Activated CD4-positive, alpha-beta T cell treated with anti-CD3 and anti-CD28 coated beads, Interleukin-2, amount 50 U/mL, for 16 hours (primary cell): ENCODE measurements at places on chromosomes 6 and 20.

GRCh38 chr20:33351696-33352095 lies 49.6 kb downstream of the CDK5RAP1 start:
- no peak for DNase-seq

GRCh38 chr6:149929422-149929821 lies 6.5 kb upstream of the RAET1G start:
- DNase-seq = no peak

DNA sequence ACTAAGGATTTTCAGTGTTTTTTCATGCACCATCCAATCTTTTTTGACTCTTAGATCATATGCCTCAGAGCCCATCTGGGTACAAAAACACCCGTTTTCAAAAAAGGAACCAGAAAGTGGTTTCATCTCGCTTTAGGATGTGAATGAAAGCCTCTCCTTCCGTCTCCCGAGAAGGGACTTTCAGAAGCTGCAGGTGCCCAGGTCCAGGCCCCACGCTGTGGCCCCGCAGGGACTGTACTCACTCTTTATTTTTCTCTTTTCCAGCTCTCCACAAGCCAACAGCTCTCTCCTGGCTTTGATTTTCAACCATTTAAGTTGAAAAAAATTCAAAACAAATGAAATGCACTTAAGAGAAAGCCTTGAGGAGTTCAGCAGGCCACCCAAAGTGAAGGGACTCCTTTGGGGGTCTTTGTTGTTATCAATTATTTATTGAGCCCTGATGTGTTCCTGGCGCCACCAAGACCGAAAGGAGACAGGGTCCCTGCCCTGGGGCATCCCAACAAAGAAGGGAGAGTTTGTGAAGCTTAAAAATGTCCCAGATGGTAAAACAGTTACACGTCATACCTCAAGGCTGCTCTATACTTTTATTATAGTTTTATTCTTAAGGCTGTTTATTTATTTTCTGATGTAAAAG lies 467.3 kb downstream of the PREX1 start:
- DNase-seq = no peak

GRCh38 chr6:17485181-17485580 lies 91.8 kb downstream of the CAP2 start:
- DNase-seq = no peak

DNA sequence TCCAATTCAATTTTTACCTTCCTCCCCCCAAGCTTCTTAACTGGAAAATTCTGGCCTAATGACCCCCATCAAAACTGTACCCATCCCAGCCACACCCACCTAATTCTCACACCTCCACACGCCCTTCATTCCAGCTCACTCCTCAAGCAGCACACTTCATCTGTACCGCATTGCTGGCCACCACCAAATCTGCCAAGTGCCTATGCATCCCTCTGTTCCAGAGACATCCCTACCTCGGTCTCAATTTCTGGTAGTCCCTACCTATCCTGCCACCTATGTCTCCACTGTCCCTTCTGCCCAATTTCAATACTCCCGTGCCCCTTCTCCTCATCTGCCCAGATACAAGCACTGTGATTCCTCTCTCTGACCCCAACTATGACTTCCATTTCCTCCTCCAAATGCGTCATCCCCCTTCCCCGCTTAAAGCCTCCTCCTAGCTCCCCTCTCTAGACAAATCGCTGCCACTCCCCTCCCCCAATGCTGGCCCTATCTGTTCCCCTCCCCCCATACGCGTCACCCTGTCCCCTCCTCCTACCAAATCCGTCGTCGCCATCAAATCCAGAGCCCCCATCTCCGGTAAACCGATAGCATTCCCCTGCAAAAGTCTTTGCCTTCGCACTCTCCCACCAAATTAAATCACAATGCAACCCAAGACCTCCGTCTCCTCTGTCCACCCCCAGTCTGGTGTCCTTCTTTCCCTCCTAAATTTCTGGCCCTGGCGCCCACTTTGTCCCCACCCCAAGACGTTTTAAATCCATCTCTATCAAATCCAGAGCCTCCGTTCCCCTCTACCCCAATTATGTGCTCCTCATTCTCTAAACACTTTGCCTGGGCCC lies 1.2 kb downstream of the MTCH1 start:
- peak; percentile 70 for DNase-seq

GRCh38 chr20:24871480-24872213 lies 77.4 kb upstream of the CST7 start:
- DNase-seq = no peak

DNA sequence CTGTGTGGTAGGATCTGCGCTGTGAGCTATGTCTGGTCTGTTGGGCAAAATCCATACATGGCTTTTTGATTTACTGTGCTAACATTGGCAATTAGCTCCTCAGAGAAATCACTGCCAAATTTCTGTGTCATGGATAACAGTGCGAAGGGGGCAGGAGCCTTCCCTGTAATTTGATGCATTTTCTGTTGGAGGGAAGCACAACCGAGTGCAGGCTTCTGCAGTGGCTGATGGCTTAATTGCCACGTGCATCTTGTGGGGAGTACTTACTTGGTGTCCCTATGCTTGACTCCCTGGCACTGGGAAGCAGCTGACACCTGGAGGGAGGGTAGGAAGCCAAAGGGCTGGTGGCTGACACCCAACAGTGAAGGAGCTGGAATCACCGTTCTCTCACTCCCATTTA lies 99.3 kb upstream of the PROKR2 start:
- no peak for DNase-seq

- DNase-seq = no peak
Measured at GRCh38 chr6:109672175-109672574, 18.8 kb downstream of the AK9 start.

DNA sequence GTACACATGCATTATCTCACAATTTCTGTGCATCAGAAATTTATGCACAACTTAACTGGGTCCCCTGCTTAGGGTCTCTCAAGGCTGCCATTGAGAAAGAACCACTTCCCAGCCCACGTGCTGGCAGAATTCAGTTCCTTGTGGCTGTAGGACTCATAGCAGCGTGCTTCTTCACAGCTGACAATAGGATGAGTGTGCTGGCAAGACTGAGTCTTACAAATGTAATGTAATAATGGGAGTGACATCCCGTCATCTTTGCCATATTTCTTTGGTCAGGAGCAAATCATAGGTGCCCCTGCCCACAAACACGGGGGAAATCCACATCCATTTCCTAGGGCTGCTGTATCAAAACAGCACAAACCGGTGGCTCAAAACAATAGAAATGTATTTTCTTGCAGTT lies 77.4 kb downstream of the FIG4 start:
- DNase-seq = no peak

DNA sequence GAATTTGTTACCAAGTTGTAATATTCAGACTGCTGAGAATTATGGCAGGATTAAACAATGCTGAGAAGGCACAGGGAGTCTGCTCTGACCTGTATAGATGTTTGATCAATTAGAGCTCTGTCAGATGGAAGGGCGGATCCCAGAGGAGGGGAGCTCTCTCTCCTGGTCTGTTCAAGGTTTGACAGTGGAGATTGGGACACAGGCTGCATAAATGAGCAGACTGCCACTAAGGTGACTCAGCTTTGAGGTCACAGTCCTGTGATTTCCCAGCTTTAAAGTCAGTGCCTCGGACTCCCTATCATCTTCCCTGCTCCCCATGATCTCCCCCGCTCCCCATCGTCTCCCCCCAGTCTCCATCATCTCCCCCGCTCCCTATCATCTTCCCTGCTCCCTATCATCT lies 59.2 kb upstream of the SLC22A23 start:
- DNase-seq = no peak

- peak; percentile 88 for DNase-seq
Measured at GRCh38 chr6:36028877-36029324, 1.3 kb downstream of the MAPK14 start.

- DNase-seq = no peak
Measured at GRCh38 chr20:59678288-59678687, 73.9 kb downstream of the PHACTR3 start.

GRCh38 chr6:2116496-2116895 lies 128.9 kb downstream of the GMDS start:
- no peak for DNase-seq

DNA sequence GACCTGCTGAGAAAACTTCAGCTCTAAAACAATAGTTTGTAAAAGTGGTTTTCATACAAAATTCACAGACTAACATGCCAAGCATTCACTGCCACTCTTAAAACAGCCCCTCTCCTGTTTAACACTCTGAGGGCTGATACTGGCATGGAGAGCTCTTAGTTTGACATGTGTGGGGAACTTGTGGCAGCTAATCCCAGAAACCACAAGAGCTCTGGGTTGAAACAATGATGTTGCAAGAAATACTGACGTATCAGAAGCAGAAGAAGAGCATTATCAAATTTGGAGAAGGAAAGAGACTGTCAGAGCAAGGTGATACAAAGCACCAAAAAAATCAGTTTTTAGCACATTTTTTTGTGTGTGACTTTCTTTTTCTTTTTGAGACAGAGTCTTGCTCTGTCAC lies 5.1 kb downstream of the BEND3 start:
- DNase-seq = no peak

DNA sequence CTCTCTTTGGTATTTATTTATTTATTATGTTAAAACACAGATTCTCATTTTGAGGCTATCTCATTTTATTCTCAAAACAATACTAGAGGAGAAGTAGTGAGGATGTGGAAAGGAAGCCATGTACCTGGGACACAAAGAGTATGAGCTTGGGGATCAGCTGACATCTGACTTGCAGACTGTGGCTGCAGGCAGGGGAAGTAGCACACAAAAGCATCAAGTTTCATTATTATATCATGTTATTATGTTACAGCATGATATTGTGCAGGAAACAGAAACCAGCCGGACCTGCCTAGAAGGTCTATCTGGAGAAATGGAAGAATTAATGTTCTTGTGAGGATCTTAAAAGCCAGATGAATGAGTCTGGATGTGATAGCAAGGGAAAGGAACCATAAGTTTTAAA lies 248.2 kb downstream of the KHDC1L start:
- no peak for DNase-seq

DNA sequence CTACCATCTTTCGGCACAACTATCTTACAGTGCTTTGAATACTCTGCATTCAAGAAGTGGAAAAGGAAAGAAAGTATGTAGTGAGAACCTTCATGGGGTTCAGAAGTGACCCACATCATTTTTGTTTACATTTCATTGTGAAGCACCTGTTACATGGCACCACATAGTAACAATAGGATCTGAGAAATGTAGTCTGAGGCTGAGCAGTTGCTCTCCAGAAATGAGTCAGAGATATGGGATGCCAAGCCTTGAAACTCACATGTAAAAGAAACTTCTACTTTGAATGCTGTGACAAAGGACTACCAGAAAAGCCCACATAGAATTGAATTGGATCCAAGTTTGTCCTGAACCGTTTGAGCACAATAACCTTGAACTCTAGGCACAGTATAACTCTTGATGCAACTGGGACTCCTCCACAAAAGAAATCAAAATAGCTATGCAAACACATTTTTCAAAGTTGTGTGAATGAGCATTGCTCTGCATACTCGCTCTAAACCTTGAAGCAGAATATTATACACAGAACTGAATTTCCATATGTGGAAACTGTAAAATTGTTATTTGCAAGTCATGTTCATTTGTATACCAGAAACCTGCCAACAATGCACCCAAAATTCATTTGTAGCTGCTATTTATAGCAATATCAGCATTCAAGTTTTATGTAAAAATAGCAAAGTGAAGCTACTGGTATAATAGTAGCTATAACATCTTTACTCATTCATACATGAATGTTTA lies 400.9 kb upstream of the POU3F2 start:
- no peak for DNase-seq

DNA sequence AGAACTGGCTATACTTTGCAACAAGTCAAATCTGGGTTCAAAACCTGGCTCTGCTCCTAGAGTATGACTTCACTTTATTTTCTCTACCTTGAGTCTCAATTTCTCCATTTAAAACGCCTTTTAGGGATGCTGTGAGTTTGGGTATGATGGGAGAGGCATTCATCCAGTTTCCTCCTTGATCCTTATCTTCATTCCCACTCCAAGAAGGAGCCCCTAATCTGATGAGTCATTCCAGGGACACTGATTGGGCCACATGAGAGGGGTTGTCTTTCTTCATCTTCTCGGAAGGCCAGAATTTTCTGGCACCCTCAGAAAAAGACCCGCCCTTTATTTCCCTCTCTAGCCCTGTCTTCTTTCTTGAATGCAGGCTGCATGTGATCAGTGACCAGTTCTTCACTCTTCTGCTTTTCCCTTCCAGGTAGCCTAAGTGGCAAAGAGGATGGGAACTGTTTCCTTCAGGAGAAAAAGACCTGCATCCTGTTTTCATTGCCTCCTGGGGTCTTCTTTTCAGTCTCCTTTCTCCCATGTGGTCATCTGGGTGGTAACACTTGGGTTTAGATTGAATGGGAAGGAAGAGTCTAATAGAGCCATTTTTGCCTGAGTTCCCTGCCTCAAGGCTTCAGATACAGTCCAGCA lies 32.1 kb upstream of the PNRC1 start:
- DNase-seq = no peak

- no peak for DNase-seq
Measured at GRCh38 chr6:138389551-138389950, 11.8 kb downstream of the SMIM28 start.

GRCh38 chr20:8414586-8415274 lies 282.7 kb downstream of the PLCB1 start:
- no peak for DNase-seq

DNA sequence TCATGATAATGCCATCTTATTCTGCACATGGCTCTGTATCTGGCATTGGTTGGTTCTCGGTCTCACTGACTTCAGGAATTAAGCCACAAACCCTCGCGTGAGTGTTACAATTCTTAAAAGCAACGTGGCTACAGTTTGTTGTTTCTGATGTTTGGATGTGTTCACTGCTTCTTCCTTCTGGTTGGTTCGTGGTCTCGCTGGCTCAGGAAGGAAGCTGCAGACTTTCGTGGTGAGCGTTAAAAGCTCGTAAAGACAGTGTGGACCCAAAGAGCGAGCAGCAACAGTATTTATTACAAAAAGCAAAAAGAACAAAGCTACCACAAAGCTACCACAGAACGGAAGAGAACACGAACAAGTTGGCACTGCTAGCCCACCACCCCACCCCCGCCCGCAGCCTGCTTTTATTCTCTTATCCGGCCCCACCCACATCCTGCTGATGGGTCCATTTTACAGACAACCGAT lies 51.1 kb downstream of the MYLIP start:
- DNase-seq = peak; percentile 29

DNA sequence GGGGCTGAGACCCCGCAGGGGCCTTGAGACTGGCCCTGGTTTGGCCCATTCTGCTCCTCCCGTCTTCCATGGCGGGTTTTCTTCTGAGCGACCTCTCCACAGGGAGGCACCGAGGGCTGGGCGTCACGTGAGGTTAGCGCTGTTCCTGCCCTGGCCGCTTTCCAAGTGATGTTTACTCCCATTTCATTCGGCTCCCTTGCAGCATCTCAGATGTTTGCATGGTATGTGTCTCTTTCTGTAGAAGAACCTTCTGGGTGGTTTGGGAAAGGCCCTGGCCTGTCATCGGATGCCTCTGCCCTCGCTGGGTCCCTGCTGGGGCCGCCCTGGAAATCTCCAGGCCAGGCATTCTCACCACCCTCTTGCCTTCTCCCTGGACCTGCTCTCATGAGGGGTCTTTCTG lies 17.3 kb downstream of the RAMACL start:
- DNase-seq = no peak

- DNase-seq = peak; percentile 35
Measured at GRCh38 chr6:116387374-116387773, 16.6 kb downstream of the DSE start.

- no peak for DNase-seq
Measured at GRCh38 chr6:4420160-4420865, 284.9 kb upstream of the ECI2 start.
